ENCODE measurements at places on chromosomes 7 and 10.
A peak's percentile ranks its signal among the peaks of the same experiment; 100 is the strongest.

DNA sequence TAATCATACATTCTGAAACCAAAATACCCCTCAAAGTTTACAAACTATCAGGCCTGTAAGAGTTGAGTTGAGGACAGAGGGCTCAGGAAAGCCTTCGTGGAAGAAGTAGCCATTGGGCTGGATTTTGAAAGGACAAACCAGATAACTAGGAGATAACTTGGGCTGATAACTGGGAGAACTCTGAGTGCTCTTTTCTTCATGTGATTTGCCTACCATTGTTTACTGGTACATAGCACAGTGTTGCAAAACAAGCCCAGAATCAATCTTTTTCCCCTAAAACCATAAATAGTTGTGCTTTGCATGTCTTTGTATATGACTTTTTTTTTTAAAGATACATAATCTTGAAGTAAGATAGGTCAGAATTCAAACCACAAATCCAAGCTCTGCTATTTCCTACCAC is 106.7 kb upstream of the ITGB1 start:
- H3K36me3 ChIP-seq: no peaks in the 10 kb centered on the region
- peaks cover 2% of the 10 kb centered on the region for H3K4me1 ChIP-seq
- DNase-seq: no peak
- H3K27me3 ChIP-seq: no peaks in the 10 kb centered on the region

DNA sequence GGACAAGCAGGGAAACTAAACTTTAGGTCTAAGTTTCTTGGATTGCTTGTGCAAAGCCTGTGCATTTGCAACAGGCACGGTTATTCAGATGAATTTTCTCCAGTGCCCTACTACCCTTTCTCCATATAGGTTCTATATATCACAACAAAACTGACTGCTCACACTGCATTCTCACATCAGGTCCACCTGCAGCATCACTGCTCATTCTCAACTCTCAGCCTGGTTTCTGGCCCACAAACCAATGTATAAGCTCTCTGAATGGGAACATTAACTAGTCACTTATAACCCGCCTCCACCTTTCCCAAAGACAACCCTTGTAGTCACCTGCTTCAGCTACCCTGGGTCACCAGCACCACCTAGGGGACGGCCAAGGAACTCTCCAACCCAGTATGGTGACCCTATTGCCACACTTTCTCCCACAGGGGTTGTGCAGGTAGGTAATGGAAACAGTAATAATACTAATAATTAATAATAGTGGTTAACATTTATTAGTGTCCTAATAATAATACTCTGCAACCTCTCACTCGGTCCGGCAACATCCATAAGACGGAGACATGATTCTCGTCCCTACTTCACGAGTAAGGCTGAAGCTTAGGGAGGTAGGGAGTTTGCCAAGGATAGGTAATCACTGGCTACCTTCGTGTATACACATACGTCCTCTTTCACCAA is 97.3 kb downstream of the CLEC2L start:
- H3K4me3 ChIP-seq: no peak overlapping the region
- peaks cover 32% of the 10 kb centered on the region for H3K4me1 ChIP-seq
- peak overlapping the region; percentile 51 for H3K27ac ChIP-seq
- peak; percentile 48 for DNase-seq
- no peaks in the 10 kb centered on the region for H3K27me3 ChIP-seq

DNA sequence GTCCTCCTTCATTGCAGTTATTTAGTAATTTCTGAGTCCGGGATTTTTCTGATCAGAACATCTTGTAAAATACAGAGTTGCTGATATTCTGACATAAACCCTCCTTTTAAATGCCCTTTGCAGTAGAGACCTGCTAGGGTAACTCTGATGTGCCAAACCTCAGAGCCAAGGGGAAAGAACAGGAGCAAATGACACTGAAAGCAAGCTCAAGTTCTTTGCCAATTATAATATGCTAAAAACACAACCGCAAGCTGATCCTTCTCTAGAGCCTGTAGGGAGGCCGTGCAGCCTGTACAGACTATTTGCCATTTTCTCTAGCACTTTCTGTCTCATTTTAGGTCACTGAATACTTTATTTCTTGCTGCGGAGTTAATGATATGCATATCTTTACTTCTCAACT is 240.4 kb downstream of the CAMK1D start:
- DNase-seq: no peak
- H3K27me3 ChIP-seq: no peaks in the 10 kb centered on the region
- H3K27ac ChIP-seq: peak overlapping the region; percentile 53
- peaks cover 6% of the 10 kb centered on the region for H3K36me3 ChIP-seq
- peak overlapping the region; percentile 56 for H3K4me3 ChIP-seq

GRCh38 chr7:23434147-23434917 is 36.0 kb downstream of the IGF2BP3 start:
- H3K4me1 ChIP-seq: no peaks in the 10 kb centered on the region
- no peak overlapping the region for H3K27ac ChIP-seq
- H3K27me3 ChIP-seq: no peaks in the 10 kb centered on the region
- no peaks in the 10 kb centered on the region for H3K36me3 ChIP-seq
- no peak for DNase-seq

DNA sequence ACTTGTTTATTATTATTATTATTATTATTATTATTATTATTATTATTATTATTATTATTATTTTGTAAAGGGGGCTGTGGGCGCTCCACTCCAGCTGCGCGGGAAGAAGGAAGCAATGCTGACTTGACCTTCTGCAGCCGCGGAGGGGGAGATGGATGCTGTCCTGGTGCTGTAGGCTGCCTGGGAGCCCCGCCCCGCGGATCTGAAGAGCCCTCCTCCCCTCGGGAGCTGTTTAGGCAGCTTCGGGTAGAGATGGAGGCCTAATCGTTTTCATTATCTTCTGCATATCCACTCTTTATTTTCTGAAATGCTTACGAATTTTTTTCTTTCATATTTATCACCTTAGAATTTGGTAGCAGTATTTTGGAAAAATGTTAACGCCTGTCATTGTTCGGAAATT is 101.2 kb upstream of the KLF6 start:
- H3K27me3 ChIP-seq: peaks cover 5% of the 10 kb centered on the region
- no peaks in the 10 kb centered on the region for H3K4me1 ChIP-seq
- no peak for DNase-seq
- H3K4me3 ChIP-seq: no peak overlapping the region
- no peaks in the 10 kb centered on the region for H3K36me3 ChIP-seq

DNA sequence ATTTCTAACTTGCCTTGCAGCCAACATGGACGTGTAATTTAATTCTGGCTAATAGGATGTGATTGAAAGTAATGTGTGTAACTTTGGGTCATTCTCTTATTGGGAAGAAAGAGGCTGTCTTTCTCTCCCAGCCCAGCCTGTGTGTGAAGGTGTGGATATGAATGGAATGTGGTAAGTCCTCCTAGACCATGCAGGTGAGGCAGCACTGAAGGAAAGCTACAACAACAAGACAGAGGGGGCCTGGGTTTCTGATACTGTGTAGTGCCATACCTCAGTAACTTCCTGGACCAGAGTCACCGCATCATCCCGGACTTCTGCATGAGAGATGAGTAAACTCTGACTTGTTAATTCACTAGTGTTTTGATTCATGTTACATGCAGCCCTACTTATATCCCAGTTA is 237.0 kb downstream of the EXOC4 start:
- H3K27me3 ChIP-seq: no peaks in the 10 kb centered on the region
- H3K4me3 ChIP-seq: no peak overlapping the region
- peaks cover 13% of the 10 kb centered on the region for H3K4me1 ChIP-seq
- peaks cover 45% of the 10 kb centered on the region for H3K36me3 ChIP-seq
- H3K27ac ChIP-seq: no peak overlapping the region
- no peak for DNase-seq

- no peaks in the 10 kb centered on the region for H3K27me3 ChIP-seq
- H3K36me3 ChIP-seq: no peaks in the 10 kb centered on the region
- H3K4me3 ChIP-seq: no peak overlapping the region
- H3K4me1 ChIP-seq: peaks cover 28% of the 10 kb centered on the region
Measured at GRCh38 chr10:4033341-4033896, 248.4 kb upstream of the KLF6 start.

DNA sequence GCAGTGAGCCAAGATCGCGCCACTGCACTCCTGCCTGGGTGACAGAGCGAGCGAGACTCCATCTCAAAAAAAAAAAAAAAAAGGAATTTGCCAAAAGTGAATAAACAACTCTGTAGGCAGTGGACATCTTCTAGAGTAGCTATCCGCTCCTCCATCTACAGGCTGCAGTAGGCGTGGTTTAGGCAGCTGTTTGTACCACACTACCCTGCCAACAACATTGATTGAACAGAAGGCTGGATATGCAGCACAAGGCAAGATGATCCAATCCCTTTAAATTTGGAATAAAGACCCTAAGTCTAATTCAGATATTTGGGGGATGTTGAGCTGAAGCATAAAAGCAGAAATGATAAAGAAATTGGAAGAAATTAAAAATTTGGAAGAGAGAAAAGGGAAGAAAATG is 141.6 kb downstream of the TES start:
- DNase-seq: no peak
- H3K4me1 ChIP-seq: no peaks in the 10 kb centered on the region
- H3K27ac ChIP-seq: no peak overlapping the region
- peaks cover 10% of the 10 kb centered on the region for H3K27me3 ChIP-seq
- H3K4me3 ChIP-seq: no peak overlapping the region

DNA sequence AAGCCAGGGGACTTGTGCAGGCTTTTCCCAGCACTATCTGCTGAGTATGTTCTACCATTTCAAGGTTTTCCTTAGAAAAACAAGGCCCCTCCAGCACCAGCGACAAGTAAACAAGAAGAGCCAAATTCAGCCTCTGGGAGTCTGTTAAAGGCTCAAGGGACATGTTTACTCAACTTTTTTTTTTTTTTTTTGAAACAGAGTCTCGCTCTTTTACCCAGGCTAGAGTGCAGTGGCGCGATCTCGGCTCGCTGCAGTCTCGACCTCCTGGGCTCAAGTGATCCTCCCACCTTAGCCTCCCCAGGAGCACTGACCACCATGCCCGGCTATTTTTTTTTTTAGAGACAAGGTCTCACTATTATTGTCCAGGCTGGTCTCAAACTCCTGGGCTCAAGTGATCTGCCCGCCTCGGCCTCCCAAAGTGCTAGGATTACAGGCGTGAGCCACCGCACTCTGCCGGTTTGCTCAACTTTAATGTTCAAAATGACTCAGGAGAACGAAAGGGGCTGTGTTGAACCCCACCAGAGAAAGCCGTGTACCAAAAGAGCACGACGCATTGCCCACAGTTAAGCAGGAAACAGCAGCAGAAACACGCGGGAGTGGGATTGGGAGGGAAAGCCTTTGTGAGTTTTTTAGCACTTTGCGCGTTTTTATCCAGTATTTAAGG is 772 bp downstream of the PRDX3 start:
- peak overlapping the region; percentile 98 for H3K4me3 ChIP-seq
- H3K27me3 ChIP-seq: no peaks in the 10 kb centered on the region
- peaks cover 31% of the 10 kb centered on the region for H3K36me3 ChIP-seq
- DNase-seq: no peak
- H3K27ac ChIP-seq: peak overlapping the region; percentile 95

- no peak overlapping the region for H3K27ac ChIP-seq
- H3K27me3 ChIP-seq: no peaks in the 10 kb centered on the region
- H3K36me3 ChIP-seq: peaks cover 5% of the 10 kb centered on the region
- no peak overlapping the region for H3K4me3 ChIP-seq
- H3K4me1 ChIP-seq: no peaks in the 10 kb centered on the region
Measured at GRCh38 chr7:66696774-66697191, 43.8 kb upstream of the RABGEF1 start.

GRCh38 chr10:119190353-119190752 is 11.7 kb upstream of the PRDX3 start:
- no peaks in the 10 kb centered on the region for H3K27me3 ChIP-seq
- H3K4me1 ChIP-seq: peaks cover 16% of the 10 kb centered on the region
- H3K36me3 ChIP-seq: no peaks in the 10 kb centered on the region
- H3K4me3 ChIP-seq: no peak overlapping the region

DNA sequence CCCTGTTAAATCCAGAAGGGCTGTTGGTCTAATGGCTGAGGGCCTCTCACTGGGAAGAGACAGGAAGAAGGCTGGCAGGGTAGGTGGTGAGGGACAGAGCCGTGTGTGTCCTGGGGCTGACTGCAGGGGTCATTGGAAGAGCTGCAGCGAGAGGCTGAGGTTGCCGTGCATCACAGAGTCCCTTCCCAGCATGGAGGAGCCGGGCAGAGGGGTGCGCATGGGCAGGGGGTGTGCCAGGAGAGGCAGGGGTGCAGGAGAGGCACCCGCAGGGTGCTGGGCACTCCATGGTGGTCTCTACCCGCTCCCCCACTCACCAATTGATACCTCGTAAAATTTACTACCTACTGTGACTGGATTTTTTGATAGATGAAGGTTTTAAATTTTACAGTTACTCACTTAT is 124.3 kb downstream of the ACTR3B start:
- H3K27me3 ChIP-seq: no peaks in the 10 kb centered on the region
- H3K36me3 ChIP-seq: peaks cover 25% of the 10 kb centered on the region
- no peaks in the 10 kb centered on the region for H3K4me1 ChIP-seq
- H3K27ac ChIP-seq: no peak overlapping the region

DNA sequence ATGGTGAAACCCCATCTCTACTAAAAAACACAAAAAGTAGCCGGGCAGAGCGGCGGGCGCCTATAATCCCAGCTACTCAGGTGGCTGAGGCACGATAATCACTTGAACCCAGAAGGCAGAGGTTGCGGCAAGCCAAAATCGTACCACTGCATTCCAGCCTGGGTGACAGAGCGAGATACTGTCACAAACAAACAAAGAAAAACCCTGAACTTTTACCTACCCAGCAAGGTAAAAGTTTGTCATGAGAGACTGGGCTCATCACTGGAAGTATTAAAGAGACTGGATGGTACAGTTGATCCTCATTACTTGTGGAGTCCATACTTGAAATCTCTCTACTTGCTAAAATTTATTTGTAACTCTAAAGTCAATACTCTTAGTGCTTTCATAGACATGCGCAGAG is 113.9 kb downstream of the NDUFB2 start:
- H3K27ac ChIP-seq: no peak overlapping the region
- H3K4me3 ChIP-seq: no peak overlapping the region
- H3K4me1 ChIP-seq: peaks cover 4% of the 10 kb centered on the region
- H3K27me3 ChIP-seq: no peaks in the 10 kb centered on the region

DNA sequence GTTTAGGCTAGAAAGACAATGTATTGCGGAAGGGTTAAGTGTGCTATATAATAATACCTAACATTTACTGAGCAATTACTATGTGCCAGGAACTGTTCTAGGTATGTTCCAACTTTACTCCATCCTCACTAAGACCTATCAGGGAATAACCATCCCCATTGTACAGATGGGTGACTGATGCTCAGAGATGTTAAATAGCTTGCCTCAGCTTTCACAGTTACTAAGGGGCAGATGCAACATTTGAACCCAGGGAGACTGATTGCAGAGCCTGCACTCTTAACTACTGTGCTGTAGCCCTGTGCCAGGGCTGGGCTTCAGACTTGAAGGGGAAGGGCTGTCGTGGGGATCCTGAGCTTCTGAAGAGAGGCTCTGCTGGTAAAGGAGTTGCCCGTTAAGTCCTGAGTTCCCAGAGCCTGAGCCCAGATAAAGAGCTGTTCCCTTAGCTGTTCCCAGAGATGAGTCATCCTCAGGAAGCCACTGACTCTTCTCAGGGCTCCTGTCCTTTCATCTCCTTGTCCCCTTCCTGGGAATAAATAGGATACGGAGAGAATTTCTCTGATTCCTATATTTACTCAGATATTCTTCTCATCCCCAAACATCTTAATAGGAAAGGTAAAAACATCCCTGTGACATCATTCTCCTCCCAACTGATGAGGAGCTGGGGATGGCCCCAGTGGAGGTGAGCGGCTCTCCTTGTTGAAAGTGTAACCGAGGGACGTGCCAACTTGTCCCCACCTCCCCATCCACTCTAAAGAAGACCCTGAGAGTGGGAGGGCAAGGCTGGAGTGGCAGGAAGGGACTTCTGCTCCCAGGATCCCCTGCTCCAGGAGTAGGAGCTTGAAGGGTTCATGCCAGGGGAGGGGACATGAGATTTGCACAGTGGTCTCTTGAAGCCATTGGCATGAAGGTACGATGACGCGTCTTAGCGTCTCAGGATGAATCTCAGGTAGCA is 28.0 kb upstream of the HABP2 start:
- H3K4me3 ChIP-seq: no peak overlapping the region
- no peaks in the 10 kb centered on the region for H3K4me1 ChIP-seq
- H3K36me3 ChIP-seq: no peaks in the 10 kb centered on the region
- DNase-seq: no peak
- H3K27me3 ChIP-seq: peaks cover 2% of the 10 kb centered on the region
